IMR-90 (cell line): ENCODE measurements at places on chromosomes 5 and 9. TPM values are rescaled to one million over a fixed set of nuclear protein-coding genes. Genes with fewer than 3 reads are reported as not detected.
A peak's percentile ranks its signal among the peaks of the same experiment; 100 is the strongest.

- no peak for DNase-seq
Observed at GRCh38 chr9:126125177-126125576, 201.5 kb upstream of the MVB12B start.

- no peak for DNase-seq
Observed at GRCh38 chr5:98917433-98917832, 11.4 kb downstream of the CHD1 start.

- DNase-seq, result peak; percentile 55
Observed at GRCh38 chr5:111454198-111454622, 58.1 kb downstream of the STARD4 start.

GRCh38 chr5:110045158-110045557, 355.4 kb downstream of the MAN2A1 start:
- no peak for DNase-seq

DNA sequence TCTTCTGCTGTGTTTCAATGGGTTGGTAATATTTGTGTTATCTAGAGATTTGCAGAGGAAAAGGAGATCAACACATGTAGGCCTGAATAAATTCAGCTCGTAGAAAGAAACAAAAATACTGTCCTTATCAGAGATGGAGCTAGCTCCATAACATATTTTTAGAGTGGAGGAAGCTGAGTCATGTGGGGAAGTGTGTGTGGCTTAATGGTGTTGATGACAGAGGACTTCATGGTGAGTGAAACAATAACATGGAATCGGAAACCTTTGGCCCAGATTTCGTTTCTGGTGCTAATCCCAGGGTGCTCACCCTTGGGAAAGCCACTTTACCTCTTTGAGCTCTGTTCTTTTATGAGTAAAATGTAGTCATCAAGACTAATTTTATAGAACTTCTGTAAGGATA, 825.0 kb downstream of the TLR4 start:
- DNase-seq, result no peak

DNA sequence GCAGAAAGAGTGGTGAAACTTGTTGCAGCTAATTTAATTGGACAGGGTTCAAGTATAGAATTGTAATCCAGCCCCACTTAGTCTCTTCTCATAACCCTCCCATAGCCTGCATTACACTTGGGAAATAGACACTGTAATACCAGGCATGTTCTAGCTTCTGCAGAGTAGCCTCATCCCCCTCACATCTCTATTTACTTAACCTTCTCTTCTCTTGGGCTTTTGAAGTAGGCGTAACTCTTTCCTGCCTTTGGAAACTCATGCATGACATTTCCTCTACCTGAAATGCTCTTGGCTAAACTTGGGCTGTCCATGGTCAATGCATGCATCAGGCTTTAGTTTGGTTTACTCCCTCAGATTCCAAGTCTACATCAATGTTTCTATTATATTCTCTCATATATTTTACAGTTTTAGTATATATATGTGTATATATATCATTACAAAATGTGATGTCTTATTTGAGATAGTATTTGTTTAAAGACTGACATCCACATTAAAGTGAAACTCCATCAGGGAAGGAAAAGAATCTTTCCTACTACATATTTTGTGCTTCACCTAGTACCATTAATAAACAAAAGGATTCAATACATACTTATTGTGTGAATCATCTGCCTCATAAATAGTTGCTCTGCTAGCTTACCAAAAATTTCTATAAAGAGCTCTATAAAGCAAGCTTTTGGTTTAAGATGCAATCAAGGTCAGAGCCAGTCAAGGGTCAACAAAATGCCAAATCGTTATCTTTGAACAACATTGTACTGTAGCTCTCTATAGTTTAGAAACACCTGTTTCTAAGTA, 1158.0 kb downstream of the MAT2B start:
- peak; percentile 41 for DNase-seq

Gene PCDHA5
- not detected in 2 replicates for polyA plus RNA-seq

Gene ITGA1
- polyA plus RNA-seq, result 17.5 and 22.3 TPM in 2 replicates

Gene SETX
- 11.3 and 13.1 TPM in 2 replicates for polyA plus RNA-seq
